Bronchus fibroblast of lung (primary cell): ENCODE measurements at places on chromosomes 5 and 9. TPM values are rescaled to one million over a fixed set of nuclear protein-coding genes. Genes with fewer than 3 reads are reported as not detected.

IL11RA gene
- 13.8 and 16.5 TPM in 2 replicates for total RNA-seq

PDGFRB gene
- total RNA-seq = 84.2 and 84.7 TPM in 2 replicates

NUTM2G gene
- not detected in 2 replicates for total RNA-seq

SPINK13 gene
- total RNA-seq = not detected in 2 replicates

PCDHB5 gene
- total RNA-seq = 0.84 and 0.89 TPM in 2 replicates

LSM11 gene
- 1.6 and 2.2 TPM in 2 replicates for total RNA-seq

FAT2 gene
- total RNA-seq = not detected in 2 replicates

LECT2 gene
- not detected in 2 replicates for total RNA-seq

TXNDC8 gene
- not detected in 2 replicates for total RNA-seq

MYOZ3 gene
- total RNA-seq = 1.0 and 1.8 TPM in 2 replicates

THBS4 gene
- total RNA-seq = 1.2 and 2.4 TPM in 2 replicates

NME5 gene
- total RNA-seq = 0.84 and 1.6 TPM in 2 replicates

HSDL2 gene
- total RNA-seq = 14.3 and 14.6 TPM in 2 replicates

ACOT12 gene
- total RNA-seq = 0.84 and 1.2 TPM in 2 replicates

ADAMTSL1 gene
- 35.8 and 39.1 TPM in 2 replicates for total RNA-seq

EIF4EBP3 gene
- total RNA-seq = 1.7 and 3.9 TPM in 2 replicates

WDR31 gene
- total RNA-seq = 0.67 and 0.74 TPM in 2 replicates

SPINK6 gene
- not detected in 2 replicates for total RNA-seq

SLC36A2 gene
- not detected in 2 replicates for total RNA-seq

HMGCS1 gene
- 247 TPM in 2 replicates for total RNA-seq

GPR21 gene
- not detected in 2 replicates for total RNA-seq

SPINK4 gene
- not detected in 2 replicates for total RNA-seq

NTRK2 gene
- under 0.01 TPM in 1 of 2 replicates, not detected in the other for total RNA-seq

EGFLAM gene
- 1.2 TPM in 2 replicates for total RNA-seq

COL15A1 gene
- 2.2 and 2.4 TPM in 2 replicates for total RNA-seq
